ENCODE measurements at places on chromosomes 16 and 17. TPM values are rescaled to one million over a fixed set of nuclear protein-coding genes. Genes with fewer than 3 reads are reported as not detected.

The KRTAP3-2 gene
- not detected for polyA plus RNA-seq

The ZNF469 gene
- 0.81 TPM for polyA plus RNA-seq

The PHB1 gene
- 103 TPM for polyA plus RNA-seq

The RHBDF2 gene
- polyA plus RNA-seq: 116 TPM

The CCL7 gene
- polyA plus RNA-seq: 44.9 TPM
